ELF-1 (cell line): ENCODE measurements at places on chromosomes 1 and 21.
A peak's percentile ranks its signal among the peaks of the same experiment; 100 is the strongest.

DNA sequence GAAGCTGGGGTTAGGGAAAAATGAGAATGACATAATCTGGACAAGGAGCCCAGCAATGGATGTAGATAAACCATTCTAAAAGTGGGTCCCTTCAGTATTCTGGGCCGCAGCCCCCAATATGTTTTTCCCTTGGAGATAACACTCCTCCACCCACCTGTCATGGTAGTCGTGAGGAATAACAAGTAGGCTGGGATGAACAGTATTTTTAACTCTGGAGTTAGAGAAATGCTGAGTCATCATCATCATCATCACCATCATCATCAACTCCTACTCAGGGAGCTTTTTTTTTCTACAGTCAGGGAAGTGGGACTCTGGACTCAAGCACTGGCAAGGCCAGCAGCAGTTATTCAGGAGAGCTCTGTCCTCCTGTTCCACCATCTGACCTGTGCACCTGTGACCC is 12.8 kb downstream of the CADM3 start:
- no peak for DNase-seq

DNA sequence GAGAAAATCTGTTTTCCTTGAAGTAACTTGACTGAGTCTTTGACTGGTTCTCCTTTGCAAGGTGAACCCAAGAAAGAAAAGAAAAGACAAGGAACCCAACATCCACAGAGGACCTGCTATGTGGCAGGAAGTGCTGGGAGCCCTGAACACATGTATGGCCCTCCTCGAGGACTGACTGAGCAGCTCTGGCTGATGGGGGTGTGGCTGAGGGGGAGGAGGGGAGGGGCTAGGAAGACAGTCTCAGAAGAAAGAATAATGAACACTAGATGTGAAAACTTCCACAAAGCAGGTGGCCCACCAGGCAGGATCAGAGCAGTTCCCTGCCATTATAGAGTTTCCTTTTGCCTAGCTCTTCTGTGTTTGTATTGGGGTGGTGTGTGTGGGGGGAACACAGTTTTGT is 26.1 kb downstream of the NENF start:
- DNase-seq: no peak

DNA sequence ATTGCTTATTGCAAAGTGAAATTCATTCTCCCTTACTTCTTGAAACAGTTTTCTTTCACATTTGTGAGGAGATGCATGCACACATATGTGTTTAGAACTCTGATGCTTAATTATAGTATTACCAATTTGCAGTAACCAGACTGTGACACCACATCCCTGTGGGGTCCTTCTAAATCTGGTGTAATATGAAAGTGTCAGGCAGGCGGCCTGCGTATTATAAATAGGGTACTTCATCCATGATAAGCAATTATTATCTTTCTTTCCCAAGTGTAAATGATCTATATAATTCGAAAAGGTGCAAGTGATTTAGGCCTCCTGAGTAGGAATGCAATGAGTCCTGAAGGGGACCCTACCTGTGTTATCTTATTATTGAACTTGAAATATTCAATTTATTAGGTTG is 876 bp downstream of the EFCAB7 start:
- DNase-seq: no peak

GRCh38 chr1:182126272-182126800 is 64.8 kb upstream of the ZNF648 start:
- DNase-seq: no peak

DNA sequence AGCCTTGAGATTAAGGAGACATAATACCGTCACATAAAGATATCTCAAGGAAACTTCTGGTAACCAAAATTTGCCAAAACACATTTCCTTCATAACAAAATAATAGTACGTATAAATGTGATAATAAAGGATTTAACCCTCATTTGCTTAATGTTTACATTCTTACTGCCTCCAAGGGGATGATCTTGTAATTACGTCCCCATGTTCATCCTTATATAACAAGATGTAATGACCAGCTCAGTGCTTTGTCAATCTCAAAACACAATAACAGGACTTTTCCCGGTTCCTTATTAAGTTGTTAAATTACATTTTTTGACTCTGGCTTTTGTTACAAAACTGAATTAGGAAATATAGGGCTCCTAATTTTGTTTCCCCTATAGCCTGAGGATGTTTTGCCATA is 41.3 kb upstream of the UHMK1 start:
- no peak for DNase-seq

DNA sequence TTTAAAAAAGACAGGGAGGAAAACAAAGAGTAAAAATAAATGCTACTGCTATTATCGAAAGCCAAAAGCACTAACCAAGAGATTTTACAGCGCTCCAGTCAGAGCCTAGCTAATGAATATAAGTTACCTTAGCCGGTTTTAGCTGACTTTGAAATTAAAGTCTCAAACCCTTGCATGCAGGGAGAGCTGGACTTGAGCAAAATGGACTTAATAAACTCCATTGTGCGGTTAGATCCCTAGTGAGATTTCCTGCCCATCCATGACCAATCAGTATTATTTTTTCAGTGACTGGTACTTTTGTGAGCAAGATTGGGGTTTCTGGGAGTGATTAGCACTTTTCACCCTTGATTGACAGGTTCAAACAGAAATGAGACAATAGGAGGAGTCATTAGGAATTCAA is 333.4 kb upstream of the ADGRL2 start:
- DNase-seq: no peak

DNA sequence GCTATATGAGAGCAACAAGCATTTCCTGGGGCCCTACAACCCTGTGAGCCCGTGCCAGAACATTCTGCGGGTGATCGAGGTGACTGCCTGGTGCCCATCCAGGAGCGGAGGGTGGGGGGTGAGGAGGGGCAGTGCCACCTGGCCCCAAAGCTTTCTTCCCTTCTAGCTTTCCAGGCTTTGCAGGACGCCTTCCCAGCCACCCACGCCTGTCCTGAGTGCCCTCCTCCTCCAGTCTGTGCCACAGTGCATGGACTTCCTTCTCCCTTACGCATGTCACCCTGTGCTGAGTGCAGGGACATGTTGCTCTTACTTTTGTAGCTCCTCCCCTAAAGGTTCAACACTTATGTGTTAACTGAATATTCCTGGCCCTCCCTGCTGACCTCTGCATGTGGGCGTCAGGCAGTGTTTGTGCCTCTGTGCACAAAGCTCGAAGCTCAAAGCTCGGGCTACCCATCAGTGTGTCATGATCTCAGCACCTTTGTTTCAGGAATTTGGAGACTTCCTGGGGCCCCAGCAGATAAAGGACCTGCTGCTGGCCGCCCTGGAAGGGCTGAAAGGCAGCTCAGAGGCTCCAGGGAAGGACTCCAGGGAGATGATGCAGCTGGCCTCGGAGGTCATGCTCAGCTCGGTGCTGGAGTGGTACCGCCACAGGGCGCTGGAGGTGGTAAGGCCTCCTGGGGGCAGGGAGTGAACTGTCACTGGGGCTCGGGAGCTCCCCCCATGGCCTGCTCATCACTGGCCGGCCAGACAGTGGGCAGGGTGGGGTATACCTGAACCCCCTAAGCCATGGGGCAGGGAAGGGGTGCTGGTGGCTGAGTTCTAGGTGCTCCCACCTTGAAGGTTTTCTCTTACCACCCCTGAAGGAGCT is 36.7 kb upstream of the TTC4 start:
- no peak for DNase-seq

GRCh38 chr1:211198111-211198510 is 61.1 kb upstream of the RCOR3 start:
- no peak for DNase-seq

DNA sequence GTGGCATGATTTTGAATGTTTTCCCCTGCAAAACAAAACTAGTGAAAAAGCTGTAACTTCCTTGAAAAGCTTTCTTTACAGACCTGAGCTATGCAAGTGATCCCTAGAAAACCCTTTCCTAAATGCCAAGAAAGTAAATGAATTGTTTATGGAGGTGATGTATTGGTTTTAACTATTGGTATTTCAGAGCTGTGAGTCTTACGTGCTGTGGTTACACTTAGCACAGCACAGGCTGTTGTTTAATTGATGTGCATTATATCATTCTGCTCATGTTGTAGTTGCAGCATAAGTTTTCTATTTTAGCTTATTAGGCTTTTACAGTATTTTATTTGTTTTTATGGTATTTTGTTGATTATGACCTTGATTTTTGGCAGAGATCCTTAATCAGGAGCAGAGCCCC is 74.1 kb upstream of the DYNLT5 start:
- DNase-seq: no peak

- DNase-seq: no peak
Observed at GRCh38 chr1:18932387-18932786, 24.1 kb downstream of the IFFO2 start.

- no peak for DNase-seq
Observed at GRCh38 chr1:231322880-231323530, 14.6 kb downstream of the EXOC8 start.

DNA sequence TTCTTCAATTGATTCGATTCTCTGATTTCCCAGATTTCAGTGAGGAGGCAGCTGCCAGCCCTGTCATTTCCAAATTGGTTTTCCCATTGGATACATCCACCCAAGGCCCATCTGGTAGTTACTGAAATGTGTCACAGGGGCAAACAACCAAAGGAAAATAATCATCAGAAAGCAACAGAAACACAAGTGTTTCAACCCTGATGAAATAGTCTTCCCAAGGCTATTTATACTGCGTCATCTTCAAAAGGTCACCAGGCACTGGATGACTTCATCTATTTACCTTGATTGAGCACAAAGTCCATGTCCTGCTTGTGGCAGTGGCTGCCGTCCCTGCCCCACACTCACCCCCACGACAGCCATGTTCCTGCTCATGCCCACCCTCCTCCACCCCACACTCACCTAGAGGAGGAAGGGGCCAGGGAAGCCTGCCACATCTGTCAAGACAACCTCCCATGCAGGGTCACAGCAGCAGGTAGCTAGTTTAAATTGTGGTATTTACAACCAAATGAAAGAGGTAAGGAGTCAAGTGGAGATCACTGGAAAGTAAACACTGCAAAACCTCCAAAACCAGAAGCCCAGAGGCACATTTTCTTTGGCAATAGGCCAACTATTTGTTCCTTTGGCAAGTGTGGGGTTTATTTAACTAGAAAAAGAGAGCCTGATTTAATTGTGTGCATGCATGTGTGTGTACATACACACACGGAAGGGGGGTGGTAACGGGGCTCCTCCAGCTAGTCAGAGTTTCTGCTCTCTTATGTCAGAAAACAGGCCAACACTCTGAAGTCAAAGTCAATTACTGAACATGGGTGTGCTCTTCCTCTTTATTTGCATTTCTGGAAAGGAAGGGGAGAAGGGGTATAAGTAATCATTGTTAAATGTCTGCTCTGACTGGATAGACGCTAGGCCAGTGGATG is 49.5 kb upstream of the RAB4A start:
- no peak for DNase-seq

DNA sequence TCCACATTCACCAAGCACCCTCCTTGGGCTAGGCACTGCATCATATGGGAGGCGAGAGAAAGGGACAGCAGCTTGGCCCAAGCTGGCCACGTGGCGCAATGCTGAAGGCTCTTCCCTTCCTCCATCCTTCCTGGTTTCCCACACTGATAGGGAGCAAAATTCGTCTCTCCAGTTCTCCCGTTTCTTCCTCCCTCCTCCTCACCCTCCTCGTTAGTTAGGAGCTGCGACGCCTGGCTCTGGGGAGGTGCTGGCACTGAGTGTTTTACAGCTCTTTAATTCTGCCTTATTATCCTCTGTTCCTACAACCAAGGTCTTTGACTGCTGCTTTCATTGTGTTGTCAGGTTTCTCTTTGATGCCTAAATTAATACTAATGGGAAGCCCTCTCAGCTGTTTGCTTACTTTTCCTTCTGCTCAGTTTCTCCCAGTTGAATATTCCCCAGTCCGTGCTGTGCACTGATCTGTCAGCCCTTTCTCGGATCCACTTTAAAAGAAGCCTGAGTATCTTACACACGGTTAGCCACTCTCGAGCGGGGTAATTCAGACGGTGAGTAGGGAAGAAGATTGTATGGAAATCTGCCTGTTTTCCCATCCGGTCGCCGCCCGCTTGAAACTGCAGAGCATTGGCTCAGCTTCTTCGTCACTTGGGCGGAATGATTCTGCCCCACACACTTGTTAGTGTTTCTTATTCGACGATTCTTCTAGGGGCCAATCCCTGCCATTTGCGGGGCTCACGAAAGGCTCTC is 56.2 kb upstream of the SMYD2 start:
- DNase-seq: peak; percentile 77

DNA sequence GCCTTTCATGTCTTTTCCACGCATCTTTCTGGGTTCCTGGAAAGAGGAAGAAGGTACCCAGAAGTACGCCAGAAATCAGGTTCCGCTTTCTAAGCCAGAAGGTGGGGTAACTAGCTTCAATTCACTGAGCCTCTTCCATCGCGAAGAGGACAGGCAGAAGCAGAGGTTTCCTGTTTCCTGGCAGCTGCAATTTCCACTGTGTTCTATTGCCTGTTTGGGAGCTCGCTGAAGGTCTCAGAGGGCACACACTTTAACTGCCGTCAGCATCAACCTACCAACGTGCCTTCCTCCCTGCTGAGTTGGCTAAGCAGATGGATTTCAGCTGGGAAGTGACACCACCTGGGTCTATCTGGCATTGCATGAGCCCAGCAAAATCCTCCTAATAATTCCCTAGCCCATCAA is 10.0 kb downstream of the NCF2 start:
- DNase-seq: peak; percentile 74

DNA sequence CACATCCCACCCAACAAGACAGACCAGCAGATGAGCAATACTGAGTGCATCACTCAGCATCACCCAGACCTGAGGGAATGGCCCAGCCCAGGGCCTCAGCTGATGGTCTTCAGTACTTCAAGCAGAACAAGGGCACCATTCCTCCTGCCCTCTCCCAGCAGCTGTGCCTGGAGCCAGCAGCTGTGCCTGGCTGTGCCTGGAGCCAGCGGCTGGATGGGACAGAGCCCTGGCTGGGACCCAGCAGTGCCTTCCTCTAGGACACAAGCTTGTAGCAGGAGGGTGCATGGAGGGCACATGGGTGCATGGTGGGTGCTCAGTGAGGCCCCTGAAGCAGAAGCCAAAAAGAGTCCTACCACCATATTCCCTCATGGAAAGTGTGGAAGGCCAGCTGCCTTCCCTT is 583.8 kb downstream of the NPHP4 start:
- no peak for DNase-seq

DNA sequence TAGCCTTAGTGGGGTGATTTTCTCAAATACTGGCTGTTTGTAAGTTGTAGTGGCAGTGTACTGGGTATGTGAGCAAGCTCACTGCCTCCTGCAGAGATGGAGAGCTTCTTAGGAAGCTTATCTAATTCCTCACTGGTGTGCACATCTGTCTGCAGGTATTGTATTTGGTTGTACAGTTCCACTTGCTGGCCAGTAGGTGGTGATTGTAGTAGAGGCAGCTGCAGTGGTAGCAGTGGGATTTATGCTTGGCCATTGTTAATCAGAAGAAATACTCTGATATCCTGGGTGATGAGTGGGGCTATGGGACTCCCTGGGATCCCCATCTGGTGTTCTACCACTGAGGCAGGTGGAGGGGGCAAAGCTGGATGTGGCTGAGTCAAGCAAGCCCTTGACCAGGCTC is 276.1 kb upstream of the SPAG17 start:
- DNase-seq: no peak

GRCh38 chr1:47024141-47024801 is 802 bp downstream of the CYP4X1 start:
- no peak for DNase-seq

DNA sequence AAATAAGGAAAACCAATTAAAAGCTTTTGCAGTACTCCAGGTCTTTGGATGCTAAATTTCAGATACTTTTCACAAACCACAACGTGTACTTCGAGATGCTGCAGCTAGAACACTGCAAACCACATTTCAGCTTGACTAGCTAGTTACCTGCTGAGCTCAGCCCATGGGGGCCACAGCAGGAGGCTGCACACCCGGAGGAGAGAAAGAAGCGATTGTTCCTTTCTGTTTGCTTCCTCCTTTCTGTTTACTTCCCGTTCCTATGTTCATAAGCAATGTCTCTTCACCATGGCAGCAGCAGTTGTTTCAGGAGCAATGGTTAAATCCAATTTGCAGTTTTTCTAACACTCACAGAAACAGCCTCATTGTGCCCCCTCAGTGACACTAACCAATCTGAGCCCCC is 225.6 kb upstream of the FGGY start:
- no peak for DNase-seq
